ENCODE measurements at places on chromosomes 16 and 17.

DNA sequence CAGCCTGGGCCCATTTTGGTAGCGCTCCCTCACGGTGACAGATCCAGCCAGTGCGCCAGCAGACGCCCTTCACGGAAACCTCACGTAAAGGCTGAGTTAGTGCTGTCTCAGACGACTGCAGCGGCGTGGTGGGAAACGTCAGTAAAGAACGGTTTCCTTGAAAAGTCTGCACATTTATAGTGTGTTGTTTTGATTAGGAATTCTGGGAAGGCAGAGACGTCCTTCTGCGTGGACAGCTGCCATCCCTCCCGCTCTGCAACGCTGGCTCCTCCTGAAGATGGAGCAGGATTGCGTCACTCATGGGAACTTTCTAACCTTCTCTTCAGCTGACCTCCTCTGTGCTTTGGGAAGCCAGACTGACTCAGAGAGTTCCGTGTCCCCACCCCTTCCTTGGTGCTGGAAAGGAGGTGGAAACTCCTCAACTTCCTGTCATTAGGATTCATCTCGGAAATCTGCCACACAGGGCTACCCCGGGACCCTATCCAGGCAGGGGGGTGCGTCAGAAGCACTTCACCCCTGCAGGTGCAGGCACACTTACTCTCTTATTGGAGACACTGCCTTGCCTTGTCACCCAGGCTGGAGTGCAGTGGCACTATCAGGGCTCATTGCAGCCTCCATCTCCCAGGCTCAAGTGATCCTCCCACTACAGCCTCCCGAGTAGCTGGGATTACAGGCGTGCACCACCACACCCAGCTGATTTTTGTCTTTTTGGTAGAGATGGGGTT lies 24.3 kb upstream of the CRISPLD2 start:
- DNase-seq = no peak

- no peak for DNase-seq
These were observed 34.2 kb downstream of the COPRS start for GRCh38 chr17:31824766-31825360.

DNA sequence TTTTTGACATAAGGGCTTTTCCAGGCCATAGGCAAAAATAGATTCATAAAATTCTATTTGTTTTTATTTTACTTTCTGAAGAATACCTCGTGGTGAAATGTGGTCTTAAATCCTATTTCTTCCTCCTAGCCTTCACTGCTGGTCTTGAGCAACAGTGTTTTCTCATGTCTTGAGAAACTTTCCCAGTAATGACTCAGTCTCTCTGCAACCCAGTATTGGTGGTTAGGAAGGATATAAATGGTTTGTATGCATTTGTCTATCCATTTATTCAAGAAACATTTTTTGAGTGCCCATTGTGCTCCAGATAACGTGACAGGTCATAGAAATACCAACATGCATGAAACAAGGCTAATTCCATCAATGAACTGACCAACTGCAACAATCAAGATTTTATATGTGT lies 213.9 kb downstream of the TMEM114 start:
- no peak for DNase-seq

DNA sequence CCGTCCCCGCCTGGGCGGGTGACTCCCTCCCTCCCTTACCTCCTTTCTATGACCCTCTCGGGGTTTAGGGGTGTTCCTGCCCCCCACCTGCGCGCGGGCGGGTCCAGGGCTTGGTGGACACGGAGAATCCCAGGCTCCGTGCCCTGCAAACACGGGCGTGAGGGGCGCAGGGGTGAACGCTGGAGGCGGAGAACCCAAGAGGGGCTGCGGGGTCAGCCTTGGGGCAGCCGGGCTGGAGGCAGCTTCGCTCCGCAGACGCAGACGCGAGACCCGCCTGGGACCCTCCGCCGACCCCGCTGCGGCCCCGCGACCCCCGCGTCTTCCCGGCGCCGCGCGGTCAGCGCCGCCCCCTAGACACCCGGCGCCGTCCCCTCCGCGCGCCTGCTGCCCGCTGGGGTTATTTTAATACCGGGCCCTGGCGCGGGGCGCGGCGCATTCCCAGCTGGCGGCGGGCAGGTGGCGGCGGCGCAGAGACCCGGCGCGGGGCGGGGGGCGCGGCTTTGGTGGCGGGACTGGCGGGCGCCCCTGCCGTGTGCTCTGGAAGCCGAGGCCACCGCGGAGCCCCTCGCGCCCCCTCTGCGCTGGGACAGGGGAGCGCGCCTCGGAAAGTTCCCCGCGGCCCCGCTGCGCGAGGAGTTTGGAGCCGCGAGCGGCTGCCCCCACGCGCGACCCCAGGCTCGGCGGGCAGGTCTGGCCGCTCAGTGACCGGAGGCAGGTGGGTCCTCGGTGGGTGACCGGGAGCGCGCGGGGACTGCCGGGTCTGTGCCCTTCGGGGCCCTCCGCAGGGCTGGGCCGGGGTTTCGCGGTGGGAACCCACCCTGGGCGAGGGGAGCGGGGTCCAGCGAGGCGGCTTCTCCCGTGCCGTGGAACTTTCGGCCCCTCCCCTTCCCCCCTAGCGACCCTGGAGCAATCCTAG lies at the start of gene UTS2R:
TSS of gene UTS2R (plus strand) at position 433 of the 916 bp plus-strand sequence. CDS start 2,560 bp downstream, outside the sequence.
- peak; percentile 62 for DNase-seq

GRCh38 chr17:46736100-46736499 lies 82.4 kb downstream of the WNT3 start:
- peak; percentile 63 for DNase-seq

DNA sequence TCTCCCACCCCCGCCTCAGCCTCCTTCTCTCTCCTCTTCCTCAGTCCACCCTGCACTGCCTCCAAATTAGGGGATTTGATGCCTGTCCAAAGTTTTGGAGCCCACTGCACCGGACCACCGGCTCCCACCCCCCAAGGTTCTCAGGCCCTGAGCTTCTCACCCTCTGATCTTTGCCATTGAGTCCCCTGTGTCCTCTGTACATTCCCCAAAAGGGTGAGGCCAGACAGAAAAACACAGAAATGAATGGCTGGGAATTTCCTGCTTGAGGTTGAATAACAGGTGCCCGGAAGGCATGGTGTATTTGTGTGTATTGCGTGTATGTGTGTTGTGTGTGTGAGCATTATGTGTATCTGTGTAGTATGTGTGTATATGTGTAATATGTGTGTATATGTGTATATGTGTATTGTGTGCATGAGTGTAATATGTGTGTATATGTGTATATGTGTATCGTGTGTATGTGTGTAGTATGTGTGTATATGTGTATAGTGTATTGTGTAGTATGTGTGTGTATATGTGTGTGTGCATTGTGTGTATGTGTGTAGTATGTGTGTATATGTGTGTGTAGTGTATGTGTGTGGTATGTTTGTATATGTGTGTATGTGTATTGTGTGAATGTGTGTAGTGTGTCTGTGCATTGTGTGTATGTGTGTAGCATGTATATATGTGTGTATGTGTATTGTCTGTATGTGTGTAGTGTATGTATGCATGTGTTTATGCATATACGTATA lies 16.0 kb upstream of the CCL17 start:
- DNase-seq = no peak

- no peak for DNase-seq
These were observed 3.2 kb downstream of the TRIM25 start for GRCh38 chr17:56910509-56911235.

DNA sequence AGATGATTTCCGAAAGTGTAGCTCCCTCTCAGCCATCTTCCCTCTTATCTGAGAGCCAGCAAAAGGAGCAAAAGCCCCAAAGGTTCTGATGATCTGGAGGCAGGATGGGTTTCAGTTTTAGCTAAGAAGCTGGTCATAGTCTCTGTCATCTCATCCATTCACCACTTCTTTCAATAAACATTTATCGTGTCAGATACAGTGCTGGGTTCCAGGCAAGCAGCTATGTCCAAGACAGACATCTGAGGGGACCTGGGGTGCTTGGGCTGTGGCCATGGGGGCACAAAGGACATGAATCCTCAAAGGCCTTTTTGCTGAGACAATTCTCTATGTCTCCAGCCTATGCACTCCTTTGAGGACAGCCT lies 1.0 kb upstream of the ETV4 start:
- DNase-seq = no peak

All from SJCRH30 (cell line).